ENCODE measurements at places on chromosomes 5 and 9.

- DNase-seq, result no peak
Measured at GRCh38 chr5:39466846-39467245, 42.1 kb upstream of the DAB2 start.

- no peak for DNase-seq
Measured at GRCh38 chr5:146026307-146027010, 78.9 kb downstream of the PLAC8L1 start.

DNA sequence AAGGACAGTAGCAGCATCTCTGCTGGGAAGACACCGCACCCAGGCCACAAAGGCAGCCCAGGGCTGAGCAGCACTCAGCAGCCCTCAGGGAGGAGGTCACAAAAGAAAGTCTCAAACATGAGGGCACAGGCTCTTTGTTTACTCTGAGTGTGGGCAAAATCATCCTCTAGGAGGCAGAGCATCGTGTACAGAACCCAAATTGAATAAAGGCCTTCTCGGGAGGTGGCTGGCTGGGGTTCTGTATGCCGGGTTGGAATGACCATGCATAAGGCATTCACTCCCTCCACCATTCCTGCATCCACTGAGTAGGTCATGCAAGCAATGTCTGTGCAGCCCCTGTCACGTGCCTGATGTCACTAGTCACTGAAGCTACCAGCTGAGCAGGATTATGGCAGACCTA is 412.8 kb downstream of the SPOCK1 start:
- no peak for DNase-seq

DNA sequence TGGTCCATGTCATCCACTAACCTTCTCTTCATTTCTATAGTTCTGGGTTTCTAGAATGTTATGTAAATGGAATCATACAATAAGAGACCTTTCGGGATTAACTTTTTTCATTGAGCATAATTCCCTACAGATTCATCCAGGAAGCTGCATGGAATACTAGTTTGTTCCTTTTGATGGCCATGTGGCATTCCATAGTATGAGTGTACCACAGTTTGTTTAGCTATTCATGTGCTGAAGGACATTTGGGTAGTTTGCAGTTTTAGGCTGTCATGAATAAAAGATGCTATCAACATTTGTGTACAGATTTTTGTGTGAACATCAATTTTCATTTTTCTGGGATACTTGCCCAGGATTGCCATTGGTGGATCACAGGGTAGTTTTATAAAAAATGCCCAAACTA is 6.8 kb upstream of the SPTLC1 start:
- DNase-seq, result no peak

DNA sequence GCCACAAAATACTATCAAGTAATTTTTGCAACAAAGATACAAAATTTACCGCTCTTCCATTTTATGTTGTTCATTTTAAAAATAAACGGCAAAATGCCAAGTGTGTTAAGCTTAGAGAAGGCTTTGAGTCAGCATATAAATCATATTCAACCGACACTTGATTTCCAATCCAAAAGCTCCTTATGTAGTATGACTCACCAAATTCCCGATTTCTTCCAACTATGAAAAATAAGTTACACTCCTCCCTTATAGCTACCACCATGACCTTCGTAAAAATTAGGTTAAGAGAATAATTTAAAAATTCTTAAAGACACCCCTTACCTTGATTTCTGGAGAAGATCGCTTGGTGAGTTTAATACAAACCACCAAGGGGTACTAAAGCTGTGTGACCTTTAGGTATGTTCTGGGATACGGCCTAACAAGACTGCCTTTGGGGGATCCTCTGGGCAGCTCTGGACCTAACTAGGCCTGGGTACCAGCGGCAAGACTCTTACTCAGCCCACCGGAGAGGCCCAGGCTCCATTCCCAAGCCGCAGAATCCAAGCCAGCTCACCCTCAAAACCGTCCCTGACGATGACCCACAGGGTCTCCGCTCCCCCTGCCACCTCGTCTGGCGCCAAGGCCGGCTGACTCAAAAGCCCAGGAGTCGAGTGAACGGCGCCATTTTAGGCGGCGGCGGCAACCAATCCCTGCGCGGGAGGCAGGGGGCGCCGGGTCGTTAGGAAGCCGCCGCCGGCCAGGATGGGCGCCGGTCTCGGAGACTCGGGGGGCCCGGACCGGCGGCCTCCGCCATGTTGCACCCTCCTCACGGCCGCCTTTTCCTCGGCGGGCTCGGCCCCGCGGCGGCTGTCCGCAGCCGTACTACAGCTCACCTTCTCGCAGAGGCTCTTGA is 739 bp downstream of the PPP2CA start:
- DNase-seq, result peak; percentile 46

DNA sequence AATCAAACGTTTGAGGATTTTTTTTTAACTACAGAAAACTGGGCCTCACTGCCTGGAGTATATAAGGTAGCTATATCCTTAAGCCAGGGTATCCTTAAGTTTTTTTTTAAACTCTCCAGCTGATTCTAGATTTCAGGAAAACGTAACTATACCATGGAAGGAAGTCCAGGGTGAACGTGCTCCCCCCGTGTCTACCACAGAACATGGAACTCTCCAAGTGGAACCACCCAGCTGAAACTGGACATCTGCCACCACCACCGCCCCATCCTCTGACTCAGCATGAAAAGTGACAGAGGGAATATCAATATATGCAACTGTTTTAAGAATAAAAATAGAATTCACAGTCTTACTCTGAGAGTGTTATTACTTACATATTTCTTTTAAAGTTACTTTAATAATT is 61.3 kb downstream of the DROSHA start:
- no peak for DNase-seq

DNA sequence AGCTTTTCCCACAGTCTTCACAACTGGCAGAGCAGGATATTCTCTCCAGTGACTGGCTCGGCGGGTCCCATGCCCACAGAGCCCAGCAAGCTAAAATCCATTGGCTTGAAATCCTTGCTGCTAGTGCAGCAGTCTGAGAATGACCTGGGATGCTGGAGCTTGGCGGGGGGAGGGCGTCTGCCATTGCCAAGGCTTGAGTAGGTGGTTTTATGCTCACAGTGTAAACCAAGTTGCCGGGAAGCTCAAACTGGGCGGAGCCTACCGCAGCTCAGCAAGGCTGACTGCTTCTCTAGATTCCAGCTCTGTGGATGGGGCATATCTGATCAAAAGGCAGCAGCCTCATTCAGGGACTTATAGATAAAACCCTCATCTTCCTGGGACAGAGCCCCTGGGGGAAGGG is 194.1 kb downstream of the CCDC171 start:
- no peak for DNase-seq

- no peak for DNase-seq
Measured at GRCh38 chr9:126532019-126532462, 81.7 kb upstream of the LMX1B start.

DNA sequence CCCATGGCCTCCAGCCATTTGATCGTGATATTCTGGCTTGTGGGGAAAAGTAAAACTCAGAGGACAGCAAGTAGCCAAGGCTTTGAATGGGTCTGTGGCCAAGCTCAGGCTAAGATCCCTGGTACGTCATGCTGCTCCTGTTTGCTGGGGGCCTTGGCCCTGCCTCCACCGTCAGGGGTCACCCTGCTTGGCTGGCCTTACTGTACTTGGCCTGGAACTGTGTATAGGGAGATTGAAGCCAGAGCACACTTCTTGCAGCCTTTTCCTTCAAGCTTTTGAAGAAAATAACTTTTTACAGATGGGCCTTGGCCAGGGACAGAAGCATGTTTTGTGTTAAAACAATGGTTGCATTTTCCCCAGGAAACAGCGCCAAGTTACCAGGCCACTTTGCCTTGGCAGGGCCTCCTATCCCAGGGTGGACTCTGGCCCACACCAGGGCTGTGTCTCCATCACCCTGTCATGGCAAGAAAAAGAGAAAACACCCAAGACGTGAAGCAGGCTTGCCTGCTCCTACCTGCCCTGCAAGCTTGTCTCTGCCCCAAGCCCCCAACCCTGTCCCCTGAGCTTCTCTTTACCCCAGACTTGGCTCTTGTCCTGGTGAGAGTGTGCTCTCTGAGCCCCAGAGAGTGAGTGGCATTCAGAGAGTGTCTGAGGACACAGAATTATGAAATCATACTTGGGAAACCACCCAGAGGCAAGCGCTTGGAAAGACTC is 286.9 kb downstream of the GADD45G start:
- no peak for DNase-seq

GRCh38 chr5:94916619-94917018 is 298.1 kb downstream of the SLF1 start:
- DNase-seq, result no peak

GRCh38 chr5:36029914-36030313 is 36.8 kb downstream of the UGT3A2 start:
- DNase-seq, result no peak

GRCh38 chr5:153974813-153975163 is 63.9 kb downstream of the FAM114A2 start:
- DNase-seq, result no peak

- DNase-seq, result peak; percentile 9
Measured at GRCh38 chr5:73135429-73136054, 15.2 kb downstream of the TMEM171 start.

DNA sequence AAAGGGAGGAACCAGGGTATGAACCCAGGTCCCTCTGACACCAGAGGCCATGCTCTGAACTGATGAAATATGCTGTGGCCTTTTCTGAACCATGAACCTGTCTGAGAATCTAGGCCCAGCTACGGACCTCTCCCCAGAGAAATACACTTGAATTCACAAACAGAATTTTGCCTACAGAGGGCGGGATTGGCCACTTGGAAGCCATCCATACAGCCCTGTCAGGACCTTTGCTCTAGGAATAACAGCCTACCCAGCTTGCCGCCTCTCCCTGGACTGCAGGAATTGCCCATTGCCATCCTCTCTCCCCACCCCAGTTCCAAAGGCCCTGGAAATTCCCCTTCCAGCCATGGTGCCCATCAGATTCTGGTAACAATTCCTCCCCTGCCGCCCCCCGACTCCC is 26.6 kb downstream of the MORN5 start:
- DNase-seq, result no peak
